Hepatocyte (in vitro differentiated cells): ENCODE measurements at places on chromosomes 13 and 19.

- H3K27ac ChIP-seq, result no peak overlapping the region
- no peak for DNase-seq
- no peaks in the 10 kb centered on the region for H3K4me1 ChIP-seq
- H3K27me3 ChIP-seq, result no peaks in the 10 kb centered on the region
- H3K4me3 ChIP-seq, result no peak overlapping the region
Observed at GRCh38 chr13:26656919-26657318, 99.4 kb downstream of the WASF3 start.

GRCh38 chr19:49182848-49183375 is 25.3 kb downstream of the TRPM4 start:
- no peaks in the 10 kb centered on the region for H3K36me3 ChIP-seq
- no peak overlapping the region for H3K27ac ChIP-seq
- DNase-seq, result no peak
- H3K4me3 ChIP-seq, result no peak overlapping the region
- H3K4me1 ChIP-seq, result no peaks in the 10 kb centered on the region

DNA sequence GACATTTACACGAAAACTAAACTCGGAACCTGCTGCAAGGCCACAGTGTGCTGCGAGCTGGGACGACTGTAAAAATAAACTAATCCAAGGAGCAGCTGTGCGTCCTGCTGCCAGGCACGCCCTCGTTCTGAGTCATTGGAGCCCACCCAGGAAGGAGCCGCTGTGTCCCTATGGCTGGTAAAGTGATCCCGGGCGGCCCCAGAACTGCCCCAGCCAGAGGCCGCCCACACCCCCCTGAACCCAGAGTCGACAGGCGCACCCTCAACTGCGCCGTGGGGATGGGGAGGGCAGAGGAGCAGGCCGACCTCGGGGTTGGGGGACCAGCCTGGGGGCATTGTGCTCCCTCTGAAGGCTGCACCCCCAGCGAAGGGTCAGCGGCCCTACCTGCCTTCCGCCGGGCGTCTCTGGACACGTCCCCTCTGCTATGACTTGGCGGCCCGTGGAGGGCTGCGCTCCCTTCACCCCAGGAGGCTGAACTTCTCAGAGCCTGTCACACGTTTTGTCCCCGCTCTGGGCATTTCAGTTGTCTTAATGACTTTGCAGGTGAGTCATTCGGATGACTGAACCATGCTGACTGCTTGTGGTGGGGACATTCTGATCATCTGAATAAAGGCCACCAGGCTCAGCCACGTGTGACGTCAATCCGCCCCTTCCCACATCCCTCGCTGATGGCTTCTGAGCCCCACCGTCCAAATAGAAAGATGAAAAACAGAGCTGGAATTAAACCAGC is 42.7 kb downstream of the ADPRHL1 start:
- H3K36me3 ChIP-seq, result no peaks in the 10 kb centered on the region
- H3K4me3 ChIP-seq, result no peak overlapping the region
- DNase-seq, result no peak
- H3K4me1 ChIP-seq, result peaks cover 11% of the 10 kb centered on the region
- H3K27me3 ChIP-seq, result no peaks in the 10 kb centered on the region

DNA sequence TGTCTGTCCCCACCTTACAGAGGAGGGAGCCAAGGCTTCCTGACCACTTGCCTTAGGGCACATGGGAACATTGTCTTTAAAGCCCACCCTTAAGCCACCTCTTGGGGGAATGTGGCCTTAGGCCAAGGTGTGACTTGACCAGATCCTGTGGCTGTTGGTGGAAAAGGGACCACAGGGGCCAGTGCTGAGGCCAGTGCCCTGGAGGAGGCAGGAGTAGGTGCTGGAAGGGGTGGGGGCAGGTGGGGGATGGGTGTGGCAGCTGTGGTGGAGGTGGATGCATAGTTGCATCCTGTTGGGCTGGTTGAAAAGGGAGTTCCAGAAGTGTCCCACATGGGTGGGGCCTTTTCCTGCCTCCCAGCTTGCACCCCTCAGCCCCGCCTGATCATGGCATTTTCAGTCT is 44.8 kb downstream of the DNM2 start:
- H3K36me3 ChIP-seq, result no peaks in the 10 kb centered on the region
- no peak overlapping the region for H3K4me3 ChIP-seq
- DNase-seq, result no peak
- no peaks in the 10 kb centered on the region for H3K27me3 ChIP-seq

GRCh38 chr13:62875118-62875640 is 1459.5 kb upstream of the PCDH20 start:
- no peaks in the 10 kb centered on the region for H3K36me3 ChIP-seq
- DNase-seq, result no peak
- H3K27me3 ChIP-seq, result no peaks in the 10 kb centered on the region
